ENCODE measurements at places on chromosomes 12 and 14.

GRCh38 chr12:52942901-52943181 is 6.1 kb upstream of the KRT18 start:
- no peak for DNase-seq

DNA sequence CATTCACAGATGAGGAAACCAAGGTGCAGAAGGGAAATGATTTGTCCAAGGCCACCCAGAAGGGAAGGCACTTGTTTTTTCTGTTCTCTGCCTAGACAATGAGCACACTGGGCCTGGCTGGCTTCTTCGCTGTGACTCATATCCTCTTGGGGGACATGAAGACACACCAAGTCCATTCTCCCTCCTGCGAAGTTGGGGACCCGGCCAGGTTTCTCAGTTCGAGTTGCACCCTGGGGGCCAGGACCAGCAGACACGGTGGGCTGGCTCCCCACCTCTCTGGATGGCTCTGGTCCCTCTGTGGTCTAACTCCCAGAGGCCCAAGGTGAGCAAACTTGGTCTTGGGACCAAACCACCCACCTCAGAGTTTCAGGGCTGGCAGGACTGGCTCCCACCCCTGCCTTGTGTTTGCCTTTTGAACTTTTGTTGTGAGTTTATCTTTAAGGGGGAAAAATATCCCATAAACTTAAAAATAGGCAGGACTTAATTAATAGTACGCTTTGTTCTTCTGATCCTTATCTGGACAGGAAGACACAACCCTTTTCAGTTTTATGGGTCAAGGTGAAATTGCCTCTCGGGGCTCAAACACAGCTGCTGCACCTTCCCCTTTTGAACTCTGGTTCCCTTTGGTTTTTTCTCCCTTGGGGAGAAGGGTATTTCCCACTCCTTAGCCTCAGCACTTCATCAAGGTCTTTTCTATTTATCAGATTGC is 9.0 kb upstream of the MLEC start:
- DNase-seq = peak; percentile 63

DNA sequence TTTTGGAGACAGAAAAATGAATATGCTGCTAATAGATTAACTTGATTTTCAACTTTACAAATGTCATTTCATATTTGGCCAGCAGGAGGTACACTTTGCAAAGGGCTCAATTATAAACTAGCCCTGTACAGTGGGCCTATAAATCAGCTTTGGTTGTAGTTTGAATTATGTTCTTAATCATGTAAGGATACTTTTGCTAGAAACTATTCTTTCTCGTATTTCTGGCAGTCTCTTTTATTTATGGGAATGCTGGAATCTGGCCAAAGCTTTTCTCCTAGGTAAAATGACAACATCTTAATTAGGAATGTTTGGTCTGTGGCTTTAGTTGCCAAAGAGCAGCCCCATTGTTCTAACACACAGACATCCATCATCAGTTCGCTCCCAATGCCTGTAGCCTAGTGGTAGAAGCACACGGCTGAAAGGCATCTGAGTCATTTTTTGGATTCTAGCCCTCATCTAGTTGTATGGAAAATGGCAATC is 1322.3 kb upstream of the SEL1L start:
- no peak for DNase-seq

DNA sequence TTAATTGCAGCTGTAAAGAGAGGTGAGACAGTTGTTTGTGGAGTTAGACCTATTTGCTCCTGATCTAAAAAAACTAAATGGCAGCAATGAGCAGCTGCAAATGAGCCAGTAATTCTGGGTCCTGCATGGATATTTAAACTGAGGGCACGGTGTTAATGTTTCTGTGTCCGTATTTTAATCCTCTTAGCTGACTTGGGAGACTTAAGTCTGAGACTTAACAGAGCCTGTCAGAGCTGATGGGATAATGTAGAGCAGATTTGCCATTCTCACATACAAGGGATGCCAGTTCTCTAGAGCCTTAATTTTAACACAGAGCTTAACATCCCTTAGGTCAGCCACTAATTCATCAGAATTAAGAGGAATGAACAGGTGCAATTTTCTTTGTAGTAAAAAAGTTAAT is 178.6 kb upstream of the PDE3A start:
- DNase-seq = no peak

DNA sequence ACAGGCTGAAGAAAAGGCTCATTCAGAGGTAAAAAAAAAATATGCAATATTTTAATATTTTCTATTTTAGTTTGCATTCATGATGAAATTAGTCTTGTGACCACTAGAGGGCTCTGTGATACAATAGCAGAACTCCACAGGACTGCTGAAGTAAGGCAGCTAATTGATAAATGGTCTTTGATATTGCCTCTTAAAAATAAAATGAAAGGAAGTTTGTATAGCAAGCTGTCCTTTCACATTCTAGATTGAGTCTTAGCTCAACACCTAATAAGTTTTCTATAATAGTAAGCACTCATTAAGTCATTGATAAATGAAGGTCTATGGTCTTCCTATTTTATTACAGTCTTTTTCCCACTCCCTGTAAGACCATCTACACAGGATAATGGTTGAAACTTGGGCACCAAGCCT is 315.7 kb downstream of the NAV3 start:
- DNase-seq = peak; percentile 3

DNA sequence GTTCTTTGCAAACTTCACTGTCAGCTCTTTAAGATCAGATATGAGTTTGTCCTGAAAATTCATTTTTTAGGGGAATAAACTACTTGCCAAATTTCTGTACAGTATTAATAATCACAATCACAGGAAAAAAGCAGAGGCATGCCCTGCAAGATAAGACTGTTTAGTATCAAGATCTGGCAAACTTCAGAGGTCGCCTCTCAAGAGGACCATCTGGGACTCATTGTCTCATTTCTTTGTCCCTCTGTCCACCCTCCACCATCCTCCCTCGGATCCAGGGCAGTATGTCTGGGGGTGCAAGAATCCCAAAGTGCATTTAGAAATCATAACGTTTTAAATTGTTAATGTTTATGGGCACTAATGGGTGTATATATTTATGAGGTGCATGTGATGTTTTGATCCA is 232.4 kb upstream of the FKBP4 start:
- no peak for DNase-seq

- peak; percentile 58 for DNase-seq
These were observed 27.4 kb upstream of the GUCY2C start for GRCh38 chr12:14723763-14724162.

- DNase-seq = no peak
These were observed 43.5 kb downstream of the IPO8 start for GRCh38 chr12:30652034-30652696.

GRCh38 chr14:54533100-54533499 is 23.4 kb downstream of the CGRRF1 start:
- no peak for DNase-seq

DNA sequence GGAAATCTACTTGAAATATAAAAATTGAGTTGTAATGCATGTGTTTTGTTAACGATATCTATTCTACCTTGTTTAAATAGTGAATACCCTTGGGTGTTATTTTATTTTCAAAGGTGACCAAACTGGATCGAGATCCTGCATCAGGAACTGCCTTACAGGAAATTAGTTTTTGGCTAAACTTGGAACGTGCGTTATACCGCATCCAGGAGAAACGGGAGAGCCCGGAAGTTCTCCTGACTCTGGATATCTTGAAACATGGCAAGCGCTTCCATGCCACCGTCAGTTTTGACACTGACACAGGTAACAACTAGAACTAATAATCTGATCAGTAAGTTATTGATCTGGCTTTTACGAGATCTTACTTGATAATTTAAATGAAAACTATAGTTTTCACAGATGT is 15.9 kb downstream of the DYNC1H1 start:
- no peak for DNase-seq

DNA sequence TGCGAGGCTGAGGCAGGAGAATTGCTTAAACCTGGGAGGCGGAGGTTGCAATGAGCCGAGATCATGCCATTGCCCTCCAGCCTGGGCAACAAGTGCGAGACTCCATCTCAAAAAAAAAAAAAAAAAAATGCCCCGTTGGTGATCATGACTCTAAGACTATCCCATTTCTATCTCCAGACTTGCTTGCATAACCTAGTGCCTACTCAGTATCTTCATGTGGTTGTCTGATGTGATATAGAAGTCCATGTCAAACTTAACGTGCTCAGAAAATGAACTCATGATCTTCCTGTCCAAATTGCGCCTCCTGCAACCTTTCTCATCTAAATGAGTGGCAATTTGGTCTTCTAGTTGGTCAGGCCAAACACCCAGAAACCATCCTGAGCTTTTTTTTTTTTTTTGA is 4.7 kb upstream of the TSFM start:
- DNase-seq = no peak

GRCh38 chr12:109173443-109174240 is 57.3 kb downstream of the ACACB start:
- no peak for DNase-seq

DNA sequence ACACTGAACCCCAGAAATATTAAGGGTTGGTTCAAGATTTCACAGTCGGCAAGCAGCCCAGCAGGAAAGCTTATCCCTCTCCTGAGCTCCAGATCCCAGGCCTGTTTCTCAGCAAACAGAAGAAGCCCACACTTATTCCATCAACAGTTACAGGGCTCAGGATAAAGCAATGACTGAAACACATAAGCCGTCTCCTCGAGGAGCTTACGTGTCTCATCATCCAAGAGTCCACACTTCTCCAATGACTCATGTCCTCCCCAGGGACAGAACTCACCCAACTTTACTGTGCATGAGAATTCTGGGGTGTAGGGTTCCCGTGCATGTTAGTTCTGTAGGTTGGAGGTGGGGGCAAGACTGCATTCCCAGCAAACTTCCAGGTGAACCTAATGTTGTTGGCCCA is 31.2 kb downstream of the GSC start:
- DNase-seq = no peak

GRCh38 chr12:101763246-101763931 is 24.1 kb upstream of the SYCP3 start:
- no peak for DNase-seq

DNA sequence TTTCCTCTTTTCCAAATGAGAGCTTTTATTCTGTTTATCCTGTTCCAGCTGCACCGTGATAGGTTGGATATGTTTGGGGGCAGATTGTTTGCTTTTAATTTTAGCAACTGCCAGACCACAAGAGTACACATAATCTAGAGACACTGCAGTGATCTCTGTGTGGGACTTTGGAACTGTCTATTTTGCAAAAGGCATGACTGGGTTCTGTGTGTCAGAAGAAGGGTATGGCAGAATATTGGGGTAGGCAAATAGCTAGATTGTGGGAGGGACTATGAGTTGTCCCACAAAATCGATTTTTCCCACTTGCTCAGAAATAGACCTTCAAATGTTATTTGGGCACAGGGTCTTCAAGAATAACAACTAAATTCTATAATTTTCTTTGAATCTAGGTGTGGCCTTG is 275.9 kb upstream of the KITLG start:
- no peak for DNase-seq

GRCh38 chr12:93819050-93819491 is 141.9 kb downstream of the CRADD start:
- DNase-seq = no peak

DNA sequence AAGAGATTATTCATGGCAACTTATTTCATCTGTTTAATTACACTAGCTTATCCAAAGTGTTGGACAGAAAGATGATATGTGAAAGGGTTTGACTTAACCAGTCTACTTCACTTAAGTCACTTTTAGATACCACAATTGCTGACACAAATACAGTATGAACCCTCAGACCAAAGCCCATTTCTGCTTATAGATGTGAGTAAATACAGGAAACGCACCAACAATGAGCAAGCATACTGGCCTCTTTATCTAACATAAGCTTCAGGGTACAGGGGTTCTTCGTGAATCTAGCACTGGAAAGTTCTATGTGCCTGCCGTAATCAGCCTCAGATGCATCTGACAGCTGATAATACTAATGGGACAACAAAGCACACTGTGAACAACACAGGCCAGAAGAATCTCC is 209.6 kb downstream of the MED13L start:
- DNase-seq = no peak

- no peak for DNase-seq
These were observed 15.2 kb downstream of the RFX4 start for GRCh38 chr12:106598003-106598402.

DNA sequence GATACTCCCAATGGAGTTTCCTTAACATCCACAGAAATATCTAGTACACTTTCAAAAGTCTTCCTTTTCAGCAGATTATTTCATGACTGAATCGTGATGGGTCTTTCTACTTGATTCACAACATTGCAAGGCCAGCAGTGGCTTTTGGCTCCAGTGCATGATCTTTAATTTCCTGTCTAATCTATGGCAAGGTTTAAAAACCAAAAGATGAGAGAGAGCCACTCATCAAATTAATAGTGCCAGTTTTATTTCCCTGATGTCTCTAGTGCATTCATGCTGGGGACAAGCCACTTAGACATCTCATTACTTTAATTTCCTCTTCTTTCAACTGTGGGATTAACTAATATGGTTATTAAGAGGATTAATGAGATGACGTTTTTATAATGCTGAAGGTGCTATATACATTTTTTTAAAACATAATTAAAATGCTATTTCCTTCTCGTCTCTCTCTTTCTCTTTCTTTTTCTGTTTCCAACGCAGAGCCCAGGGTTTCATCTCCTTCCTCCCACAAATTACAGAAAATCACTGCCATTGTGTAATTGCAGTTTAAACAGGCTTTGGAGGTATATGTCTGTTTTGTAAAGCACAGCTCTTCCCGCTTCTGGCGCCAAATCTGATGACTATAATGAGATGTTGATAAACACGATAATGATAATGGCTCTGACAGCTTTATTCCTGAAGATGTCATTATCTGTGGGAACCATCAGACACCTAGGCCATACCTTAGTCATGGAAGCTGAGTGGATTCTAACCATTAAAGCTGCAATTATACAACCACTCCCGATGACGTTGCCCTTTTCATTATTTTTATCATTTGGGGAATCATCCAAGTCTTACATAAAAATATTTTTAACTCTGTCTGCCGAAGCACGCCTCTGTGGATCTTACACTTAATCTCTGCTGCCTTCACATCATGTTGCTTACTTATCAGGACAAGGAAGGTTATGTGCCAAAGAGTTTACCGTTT is 103.1 kb upstream of the PPM1H start:
- no peak for DNase-seq

DNA sequence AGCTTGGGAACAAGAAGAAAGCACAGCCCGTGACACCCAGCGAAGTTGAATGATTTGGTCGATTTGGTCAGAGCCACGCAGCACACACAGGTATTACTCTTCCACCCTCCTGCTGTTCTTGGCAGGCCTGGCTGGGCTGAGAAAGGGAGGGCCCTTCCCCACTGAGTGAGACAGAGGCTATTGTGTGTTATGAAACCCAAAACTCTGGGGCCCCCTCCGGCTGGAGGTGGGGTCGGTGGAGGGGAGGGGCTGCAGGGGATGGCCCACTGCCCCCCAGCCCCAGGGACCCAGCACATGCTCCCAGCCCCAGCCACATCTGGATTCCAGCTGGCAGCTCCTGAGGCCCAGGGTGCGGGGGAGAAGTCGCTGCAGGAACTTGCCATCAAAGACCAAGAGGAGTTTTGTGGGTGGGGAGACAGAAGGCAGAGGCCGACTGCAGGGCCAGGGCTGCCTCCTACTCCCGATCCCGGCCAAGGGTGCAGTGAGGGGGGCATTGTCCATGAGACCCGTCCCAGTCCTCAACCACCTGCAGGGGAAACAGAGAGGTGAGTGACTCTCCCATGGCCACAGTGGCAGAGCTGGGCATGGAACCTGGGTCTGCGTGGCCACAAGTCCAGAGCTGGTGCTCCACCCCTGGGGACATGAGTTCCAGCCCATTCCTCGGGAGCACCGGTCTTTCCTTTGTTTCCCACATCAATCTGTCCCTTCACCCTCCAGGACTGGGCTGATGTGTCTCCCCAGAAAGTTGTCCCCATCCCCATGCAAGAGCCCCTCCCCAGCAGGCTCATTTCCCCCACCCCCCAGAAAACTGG is 8.7 kb downstream of the TMEM119 start:
- no peak for DNase-seq

GRCh38 chr14:39733741-39734140 is 301.5 kb upstream of the FBXO33 start:
- DNase-seq = no peak
